ENCODE measurements at places on chromosomes 2 and 18.

- DNase-seq: no peak
Measured at GRCh38 chr2:73910873-73911547, 15.7 kb upstream of the DGUOK start.

- DNase-seq: no peak
Measured at GRCh38 chr2:241535871-241536655, 22.5 kb upstream of the BOK start.

- no peak for DNase-seq
Measured at GRCh38 chr2:204108330-204108751, 171.8 kb downstream of the ICOS start.

GRCh38 chr2:218982586-218983262 lies 2.3 kb downstream of the FEV start:
- DNase-seq: no peak

DNA sequence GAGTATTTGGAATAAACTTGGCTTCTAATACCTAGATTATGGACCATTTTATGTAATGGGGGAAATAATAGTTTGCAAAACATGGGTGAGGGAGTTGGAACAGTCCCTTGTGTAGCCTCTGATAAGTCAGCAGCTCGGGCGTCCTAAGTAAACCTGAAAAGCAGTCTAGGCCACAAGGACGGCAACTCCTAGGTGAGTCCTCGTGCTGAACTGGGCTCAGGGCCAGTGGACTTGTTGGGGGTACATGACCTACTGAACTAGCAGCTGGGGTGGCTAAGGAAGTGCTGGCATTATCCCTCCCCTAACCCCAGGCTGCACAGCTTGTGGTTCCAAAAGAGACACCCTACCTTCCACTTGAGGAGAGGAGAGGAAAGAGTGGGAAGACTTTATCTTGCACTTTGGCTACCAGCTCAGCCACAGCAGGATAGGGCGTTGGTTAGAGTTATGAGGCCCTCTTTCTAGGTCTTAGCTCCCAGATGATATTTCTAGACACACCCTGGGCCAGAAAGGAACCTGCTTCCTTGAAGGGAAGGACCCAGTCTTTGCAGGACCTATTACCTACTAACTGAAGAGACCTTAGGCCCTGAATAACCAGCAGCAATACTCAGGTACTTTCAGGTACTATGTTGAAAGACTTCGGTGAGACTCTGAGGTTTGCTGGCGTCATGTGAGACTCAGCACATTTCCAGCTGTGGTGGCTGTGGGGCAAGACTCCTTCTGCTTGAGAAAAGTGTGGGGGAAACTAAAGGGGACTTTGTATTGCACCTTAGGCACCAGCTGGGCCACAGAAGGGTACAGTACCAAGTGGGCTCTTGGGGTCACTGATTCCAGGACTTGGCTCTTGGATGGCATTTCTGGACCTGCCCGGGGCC lies 71.0 kb downstream of the AQP4 start:
- no peak for DNase-seq

- no peak for DNase-seq
Measured at GRCh38 chr2:67579806-67580205, 182.7 kb downstream of the ETAA1 start.

DNA sequence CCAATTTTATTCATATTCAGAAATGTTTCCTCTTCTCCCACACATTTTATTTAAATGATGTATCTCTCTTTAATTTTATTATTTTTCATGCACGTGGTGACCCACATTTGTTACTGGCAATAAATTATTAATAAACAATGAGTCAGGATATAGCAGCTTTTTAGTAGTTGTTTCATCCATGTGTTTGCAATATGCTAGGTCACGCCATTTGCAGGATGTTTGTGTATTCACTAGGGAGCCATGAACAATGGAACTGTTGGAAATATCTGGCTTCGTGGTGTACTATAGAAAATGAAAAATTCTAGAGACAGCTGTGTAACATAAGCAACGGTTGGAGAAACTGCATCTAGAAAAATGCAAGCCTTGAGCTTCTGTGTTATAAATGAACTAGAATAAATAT lies 176.0 kb upstream of the COL3A1 start:
- DNase-seq: no peak

- no peak for DNase-seq
Measured at GRCh38 chr2:161571051-161571429, 53.2 kb upstream of the SLC4A10 start.

DNA sequence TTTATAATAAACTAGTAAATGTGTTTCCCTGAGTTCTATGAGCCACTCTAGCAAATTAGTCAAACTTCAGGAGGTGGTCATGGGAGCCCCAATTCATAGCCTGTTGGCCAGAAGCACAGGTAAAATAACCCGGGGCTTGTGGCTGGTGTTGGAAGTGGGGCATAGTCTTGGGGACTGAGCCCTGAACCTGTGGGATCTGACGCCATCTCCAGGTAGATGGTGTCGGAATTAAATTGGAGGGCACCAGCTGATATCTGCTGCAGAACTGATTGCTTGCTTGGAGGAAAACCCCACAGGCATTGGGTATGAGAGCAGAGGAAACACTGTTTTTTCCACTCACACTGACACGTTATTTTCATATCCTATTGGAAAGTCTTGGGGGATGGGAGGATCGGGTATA lies 14.1 kb downstream of the NMS start:
- DNase-seq: no peak

GRCh38 chr2:36140391-36140790 lies 215.2 kb upstream of the CRIM1 start:
- DNase-seq: no peak

DNA sequence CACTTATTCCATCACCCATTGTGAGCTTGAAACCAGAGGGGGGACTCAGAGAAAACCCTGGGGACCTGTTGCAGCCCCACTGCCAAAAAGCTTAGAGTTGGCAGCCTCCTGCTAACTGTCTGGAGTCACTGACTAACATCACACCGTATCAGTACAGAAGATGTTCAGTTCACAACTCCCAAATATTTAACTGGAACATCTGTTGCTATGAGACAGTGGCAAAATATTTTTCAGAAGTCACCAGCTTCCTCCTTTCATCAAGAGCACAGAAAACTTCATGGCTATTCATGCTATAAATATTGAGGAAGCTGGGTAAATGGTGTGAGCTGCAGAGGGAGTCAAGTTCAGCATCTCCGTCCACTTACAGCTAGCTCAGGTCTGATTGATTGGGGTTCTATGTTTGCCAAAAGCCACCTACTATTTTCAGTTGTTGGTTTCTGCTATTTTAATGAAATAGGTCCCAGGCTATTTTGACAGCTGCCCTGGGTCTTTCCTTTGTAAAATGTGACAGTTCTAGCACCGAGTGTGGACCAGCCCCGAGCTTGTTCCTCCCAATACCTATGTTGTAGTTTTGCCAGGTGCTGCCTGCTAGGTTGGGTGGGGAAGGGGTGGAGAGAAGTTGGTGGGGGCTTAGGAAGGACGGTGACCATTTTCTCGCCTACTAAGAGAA lies 9.8 kb downstream of the TUBB6 start:
- DNase-seq: no peak

- no peak for DNase-seq
Measured at GRCh38 chr18:44325903-44326635, 354.6 kb upstream of the SETBP1 start.

DNA sequence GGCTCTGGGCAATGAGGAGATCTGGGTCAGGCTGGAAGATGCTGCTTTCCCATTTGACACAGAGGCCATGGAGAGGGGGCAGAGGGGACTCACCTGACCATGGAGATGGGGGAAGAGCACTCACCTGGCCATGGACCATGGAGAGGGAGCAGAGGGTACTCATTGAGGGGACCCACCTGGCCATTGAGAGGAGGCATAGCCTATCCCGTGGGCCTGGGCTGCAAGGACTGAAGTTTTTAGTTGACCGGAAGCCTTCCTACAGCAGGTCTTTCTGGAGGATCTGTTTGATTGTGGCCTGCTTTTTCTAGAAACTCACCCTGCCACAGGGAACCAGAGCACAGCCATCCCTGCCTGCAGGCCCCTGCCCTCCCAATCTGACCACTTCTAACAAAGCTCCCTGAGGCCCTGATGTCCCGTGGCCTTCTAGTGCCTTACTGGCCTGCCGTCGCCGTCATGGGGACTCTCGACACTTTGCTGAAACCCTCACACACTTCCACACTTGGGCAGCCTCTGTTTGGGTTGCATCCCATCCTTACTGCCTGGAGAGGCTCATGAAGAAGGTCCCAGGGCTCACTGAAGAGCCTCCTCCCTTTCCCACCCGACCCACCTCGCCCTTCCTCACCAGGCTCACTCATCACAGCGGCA lies 5.1 kb upstream of the PROM2 start:
- DNase-seq: no peak

DNA sequence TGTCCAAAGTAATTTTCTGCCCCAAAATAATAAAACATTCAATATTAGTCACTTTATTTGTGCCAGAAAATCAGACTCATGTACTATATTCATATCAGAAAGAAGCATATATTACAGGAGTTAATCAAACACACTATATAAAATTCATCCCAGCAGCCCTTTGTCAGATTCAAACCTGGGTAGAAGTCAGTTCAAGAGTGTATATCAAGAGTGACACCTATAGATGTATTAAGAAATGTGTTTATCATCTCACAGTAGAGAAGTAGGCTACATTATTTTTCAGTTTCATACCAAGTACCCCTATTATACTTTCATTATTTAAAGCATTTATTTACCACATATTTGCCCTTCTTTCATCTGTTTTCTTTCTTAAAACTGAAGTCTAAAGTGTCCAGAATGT lies 193.2 kb upstream of the DDX18 start:
- DNase-seq: no peak

DNA sequence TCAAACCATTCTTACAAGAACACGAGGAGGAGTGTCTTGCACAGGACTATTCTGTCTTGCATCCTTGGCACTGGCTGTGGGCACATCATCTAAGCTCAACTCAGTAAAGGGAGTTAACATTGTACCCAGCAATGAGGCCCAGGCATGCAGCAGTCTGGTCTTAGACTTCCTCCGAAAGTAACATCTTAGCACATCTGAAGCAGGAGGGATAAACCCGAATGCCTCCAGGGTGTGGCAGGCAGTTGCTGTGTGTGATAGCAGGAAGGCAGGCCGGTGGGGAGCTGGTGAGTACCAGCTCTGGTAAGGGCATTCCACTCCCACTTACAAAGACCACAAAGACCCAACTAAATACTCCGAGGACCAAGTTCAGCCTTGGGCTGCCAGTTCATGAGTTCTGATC lies 206.3 kb downstream of the TSN start:
- no peak for DNase-seq

DNA sequence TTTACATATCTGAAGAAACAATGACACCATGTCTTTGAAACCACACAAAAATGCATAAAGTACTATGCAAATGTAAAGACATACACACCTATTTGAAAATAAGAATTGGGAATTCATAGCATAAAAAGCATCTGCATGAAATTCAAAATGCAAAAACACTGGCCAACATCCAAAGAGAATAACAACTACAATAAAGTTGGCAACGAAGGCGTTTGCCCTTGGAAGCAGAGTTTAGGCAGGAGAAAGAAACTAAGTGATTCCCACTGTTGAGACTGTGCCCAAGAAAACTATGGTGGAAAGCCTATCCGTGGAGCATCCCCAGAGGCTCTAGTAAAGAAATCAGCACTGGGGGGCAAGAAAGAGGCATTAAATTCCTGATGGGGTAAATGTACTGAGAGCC lies 292.8 kb downstream of the RIT2 start:
- no peak for DNase-seq

- DNase-seq: no peak
Measured at GRCh38 chr2:205563646-205564045, 118.7 kb upstream of the NRP2 start.

DNA sequence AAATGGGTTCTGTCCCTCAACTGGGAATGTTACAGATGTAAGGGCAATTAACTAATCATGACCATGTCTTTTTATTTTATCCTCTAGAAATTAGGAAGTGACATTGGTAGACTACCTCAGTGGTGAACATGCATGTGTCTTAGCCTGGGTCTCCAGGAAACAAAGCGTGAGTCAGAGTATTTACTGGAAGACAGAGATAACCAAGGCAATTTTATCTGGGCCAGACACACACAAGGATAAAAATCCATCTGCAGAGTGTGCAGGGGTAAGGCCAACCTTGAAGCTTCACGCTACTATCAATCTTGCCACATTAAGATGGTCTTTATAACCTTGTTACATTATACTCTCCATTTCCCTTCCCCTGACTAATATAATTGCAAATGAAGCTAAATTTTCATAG lies 487.5 kb downstream of the SUCLG1 start:
- no peak for DNase-seq

DNA sequence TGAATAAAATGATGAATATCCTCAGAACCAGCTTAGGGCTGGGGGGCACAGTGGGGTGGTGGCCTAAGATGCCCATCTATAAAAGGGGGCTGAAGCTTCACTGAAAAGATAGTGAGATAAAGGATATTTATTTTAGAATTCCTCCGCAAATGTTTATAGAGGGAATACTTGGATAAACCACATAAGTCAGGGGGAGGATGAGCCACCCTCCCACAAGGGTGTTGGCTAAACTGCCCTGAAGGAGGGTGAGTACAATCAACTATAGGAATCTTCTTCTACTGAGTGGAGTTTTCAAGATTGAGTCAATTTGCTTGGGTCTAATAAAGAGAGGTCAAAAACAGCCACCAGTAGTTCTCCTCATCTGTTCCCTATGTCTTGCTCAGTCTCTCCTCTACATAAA lies 114.5 kb upstream of the TANK start:
- DNase-seq: no peak

DNA sequence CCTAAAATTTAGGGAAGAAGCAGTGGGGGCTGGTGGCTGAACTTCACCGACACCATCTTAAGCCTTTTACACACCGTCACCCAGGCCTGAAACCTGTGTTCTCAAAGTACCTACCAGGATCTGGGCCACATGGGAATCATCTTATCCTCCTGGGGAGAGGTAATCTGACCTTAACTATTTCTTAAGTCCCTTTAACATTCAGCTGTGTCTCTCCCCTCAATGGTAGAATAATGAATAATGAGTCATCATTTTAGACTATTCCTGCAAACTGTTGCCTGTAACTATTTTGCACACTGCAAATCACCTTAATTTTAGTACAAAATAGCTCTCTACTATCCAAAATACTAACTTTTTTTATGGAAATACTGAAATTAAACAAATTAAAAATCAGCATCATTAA lies 149.4 kb upstream of the KLF7 start:
- no peak for DNase-seq

DNA sequence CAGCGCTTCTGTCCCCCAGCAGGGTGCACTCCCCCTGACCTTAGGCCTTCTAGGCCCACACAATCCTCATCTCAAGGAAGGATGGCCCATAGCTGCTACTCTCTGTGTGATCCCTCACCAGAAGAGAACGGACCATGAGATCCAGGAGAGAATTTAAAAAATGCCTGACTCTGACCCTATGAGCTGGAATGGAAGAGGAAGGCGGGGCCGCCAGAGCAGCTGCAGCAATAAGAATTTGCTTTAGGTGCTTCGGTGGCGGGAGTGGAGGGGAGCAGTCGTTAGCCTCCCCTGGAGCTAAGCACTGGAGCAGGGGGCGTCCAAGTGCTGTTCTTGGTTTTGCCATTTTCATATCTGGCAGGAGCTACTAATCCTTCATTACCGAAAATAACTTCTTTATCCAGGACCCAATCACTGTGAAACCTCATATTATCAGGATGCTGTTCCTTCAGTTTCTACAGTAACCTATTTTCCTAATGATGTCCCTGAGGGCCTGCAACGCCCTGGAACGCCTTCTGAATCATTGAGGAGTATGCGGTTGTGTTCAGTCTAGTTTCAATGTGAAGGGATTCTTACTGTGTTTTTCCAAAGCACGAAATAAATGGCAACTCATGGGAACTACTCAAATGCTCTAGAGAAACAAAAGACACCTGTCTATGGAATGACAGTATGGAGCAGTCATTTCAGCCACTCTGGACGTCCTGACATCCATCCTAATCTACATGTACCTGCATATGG lies 105.1 kb upstream of the SIX2 start:
- DNase-seq: no peak
